ENCODE measurements at places on chromosomes 4 and X.

DNA sequence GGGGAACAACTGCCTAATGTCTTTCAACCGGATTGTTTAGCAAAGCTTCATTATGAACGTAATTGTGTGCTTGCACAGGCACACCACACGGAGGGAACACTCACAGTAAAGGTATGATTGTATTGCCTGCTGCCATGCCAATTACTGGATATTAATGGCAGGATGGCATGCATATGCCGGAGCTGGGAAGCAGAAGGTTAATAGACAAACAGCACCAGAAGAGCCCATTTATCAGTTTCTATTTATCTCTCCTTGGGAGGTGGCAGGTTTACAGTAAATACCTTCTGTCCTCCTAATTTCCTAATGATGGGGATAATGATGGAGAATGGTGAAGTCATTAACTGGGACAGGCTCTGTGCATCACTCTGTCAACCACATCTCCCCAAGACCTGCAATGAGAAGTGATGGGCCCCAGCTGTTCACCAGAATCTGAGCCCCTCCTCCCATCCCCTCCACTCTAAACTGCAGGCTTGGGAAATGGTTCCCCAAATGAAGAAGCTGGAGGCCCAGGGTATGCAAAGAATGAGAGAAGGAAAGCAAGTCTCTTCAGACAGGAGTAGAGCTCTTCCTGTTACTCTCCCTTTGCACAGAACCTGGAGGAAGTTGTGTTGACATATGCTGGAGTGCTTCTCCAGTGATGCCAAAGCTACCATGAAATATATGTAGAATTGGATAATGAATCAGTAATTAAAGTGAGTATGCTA lies 160.8 kb downstream of the NAA11 start:
- DNase-seq = no peak

- DNase-seq = no peak
These were observed 423.1 kb downstream of the TEX13C start for GRCh38 chrX:125742811-125743210.

GRCh38 chr4:1939664-1940509 lies 68.7 kb downstream of the NSD2 start:
- peak; percentile 52 for DNase-seq

GRCh38 chr4:8394061-8394519 lies 46.4 kb downstream of the ACOX3 start:
- no peak for DNase-seq

DNA sequence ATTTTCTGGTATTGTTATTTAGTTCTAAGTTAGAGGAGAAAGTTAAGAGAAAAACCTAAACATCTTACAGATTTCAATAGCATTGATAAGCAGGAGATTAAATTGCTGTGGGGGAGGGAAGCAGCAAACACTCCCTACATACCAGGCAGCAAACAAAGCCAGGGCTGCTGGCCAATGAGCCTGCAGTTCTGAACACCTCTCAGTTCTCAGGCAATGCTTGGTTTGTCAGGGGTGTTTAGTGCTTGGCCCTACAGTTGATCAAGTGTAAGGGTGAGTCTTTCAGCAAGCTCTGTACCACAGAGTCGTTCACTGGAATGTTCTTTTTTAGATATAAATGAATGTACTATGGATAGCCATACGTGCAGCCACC lies 38.6 kb downstream of the EGFL6 start:
- DNase-seq = no peak

- DNase-seq = no peak
These were observed 378 bp upstream of the RPS6KA6 start for GRCh38 chrX:84188320-84188834.

- no peak for DNase-seq
These were observed 53.4 kb upstream of the ARX start for GRCh38 chrX:25069209-25069608.

DNA sequence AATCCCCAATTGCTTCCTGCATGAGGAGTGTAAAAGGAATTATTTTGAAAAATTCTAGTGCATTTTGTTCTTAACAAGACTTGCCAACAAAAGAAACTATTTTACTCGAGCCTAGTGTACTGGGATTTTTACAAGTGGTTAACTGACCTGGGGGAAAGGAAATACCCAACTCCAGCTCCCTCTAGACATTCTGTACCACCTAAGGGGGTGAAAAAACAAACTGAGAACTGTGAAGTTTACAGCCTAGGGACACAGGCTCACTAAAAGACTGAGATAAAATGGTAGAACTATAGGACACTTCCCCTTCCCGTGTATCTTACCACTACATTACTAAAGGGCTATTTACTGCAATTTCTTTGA lies 2.6 kb upstream of the ADH5 start:
- DNase-seq = no peak

- no peak for DNase-seq
These were observed 285.3 kb upstream of the RASGEF1B start for GRCh38 chr4:81756973-81757372.

DNA sequence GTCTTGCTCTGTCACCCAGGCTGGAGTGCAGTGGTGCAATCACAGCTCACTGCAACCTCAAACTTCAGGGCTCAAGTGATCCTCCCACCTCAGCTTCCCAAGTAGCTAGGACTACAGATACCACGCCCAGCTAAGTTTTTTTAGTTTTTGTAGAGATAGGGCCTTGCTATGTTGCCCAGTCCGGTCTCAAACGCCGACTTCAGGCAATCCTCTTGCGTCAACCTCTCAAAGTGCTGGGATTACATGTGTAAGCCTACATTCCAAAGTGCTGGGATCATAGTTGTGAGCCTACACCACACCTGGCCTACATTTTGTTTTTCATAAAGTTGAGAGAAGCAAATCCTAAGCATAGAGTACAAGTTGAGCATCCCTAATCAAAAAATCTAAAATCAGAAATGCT lies 42.2 kb downstream of the SMARCA5 start:
- DNase-seq = no peak

DNA sequence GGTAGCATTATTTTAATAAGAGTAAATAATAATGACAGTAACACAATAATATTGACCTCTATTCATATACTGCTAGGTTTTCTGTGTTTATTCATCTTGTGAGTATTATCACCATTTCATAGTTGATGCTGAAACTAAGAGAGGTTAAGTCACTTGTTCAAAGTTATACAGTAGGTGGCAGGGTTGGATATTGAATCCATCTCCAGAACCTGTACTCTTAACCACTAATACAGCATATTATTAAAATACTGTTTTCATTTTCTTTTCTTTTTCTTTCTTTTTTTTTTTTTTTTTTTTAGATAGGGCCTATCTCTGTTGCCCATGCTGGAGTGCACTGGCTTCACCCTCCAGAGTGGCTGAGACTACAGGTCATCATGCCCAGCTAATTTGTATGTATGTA lies 7.1 kb upstream of the ELF2 start:
- DNase-seq = no peak

DNA sequence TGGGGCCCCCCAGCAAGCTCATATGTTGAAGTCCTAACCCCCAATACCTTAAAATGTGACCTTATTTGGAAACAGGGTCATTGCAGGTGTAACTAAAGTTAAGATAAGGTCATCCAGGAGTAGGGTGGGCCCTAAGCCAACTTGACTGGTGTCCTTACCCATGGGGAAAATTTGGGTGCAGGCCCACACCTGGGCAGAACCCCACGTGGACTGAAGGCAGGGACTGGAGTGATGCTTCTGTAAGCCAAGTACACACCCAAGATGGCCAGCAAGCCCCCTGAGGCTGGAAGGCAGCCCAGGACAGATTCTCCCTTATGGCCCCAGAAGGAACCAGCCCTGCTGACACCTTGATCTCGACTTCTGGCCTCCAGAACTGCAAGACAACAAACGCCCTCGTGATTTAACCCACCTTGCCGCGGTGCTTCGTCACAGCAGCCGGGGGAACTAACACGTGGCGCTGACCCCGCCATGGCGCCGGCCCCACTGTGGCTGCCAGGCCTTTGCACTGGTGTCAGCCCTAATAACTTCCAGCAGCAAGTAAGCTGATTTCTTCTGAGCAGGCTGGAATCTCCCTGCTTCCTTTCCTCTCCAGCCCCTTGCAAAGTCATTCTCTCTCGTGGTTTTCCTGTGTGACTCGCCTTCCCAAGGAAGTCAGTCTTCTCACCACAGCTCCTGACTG lies 23.2 kb upstream of the MXD4 start:
- no peak for DNase-seq

GRCh38 chr4:186787536-186787935 lies 63.9 kb upstream of the FAT1 start:
- DNase-seq = no peak

DNA sequence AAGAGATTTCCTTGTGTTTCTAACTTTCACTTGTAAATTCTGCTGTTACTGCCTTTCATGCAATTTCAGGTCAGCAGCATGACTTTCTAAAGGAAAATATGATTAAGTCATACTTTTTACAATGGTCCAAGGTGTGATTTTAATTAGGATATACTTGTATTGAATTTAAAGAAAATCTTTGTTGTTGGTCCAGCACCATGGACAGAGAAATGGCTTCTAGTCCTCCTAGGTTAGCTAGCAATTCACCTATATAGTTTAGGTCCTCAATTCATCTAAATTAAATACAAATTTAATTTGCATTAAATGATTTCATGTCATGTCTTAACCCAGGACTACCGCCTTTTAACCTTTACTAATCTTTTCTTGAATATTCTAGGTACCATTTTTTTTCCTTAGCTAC lies 304.9 kb upstream of the RPS6KA3 start:
- no peak for DNase-seq

GRCh38 chr4:156710365-156711192 lies 261.0 kb downstream of the PDGFC start:
- no peak for DNase-seq

All from PC-9 (cell line).